Fibroblast of lung (primary cell): ENCODE measurements at places on chromosomes 13 and 19. TPM values are rescaled to one million over a fixed set of nuclear protein-coding genes. Genes with fewer than 3 reads are reported as not detected.

The CLEC11A gene
- total RNA-seq: 27.5 and 69.4 TPM in 2 replicates

The GZMM gene
- 0.17 TPM in 1 of 2 replicates, not detected in the other for total RNA-seq

The ZSCAN1 gene
- under 0.01 TPM in 1 of 2 replicates, not detected in the other for total RNA-seq

The ZNF253 gene
- total RNA-seq: 3.3 and 5.6 TPM in 2 replicates

The ZNF264 gene
- 19.0 and 24.9 TPM in 2 replicates for total RNA-seq
